ENCODE measurements at places on chromosomes 6 and 20.

GRCh38 chr6:159654483-159655098 lies 38.5 kb downstream of the SOD2 start:
- DNase-seq: no peak

- DNase-seq: no peak
These were observed 15.4 kb downstream of the COQ3 start for GRCh38 chr6:99378636-99379035.

DNA sequence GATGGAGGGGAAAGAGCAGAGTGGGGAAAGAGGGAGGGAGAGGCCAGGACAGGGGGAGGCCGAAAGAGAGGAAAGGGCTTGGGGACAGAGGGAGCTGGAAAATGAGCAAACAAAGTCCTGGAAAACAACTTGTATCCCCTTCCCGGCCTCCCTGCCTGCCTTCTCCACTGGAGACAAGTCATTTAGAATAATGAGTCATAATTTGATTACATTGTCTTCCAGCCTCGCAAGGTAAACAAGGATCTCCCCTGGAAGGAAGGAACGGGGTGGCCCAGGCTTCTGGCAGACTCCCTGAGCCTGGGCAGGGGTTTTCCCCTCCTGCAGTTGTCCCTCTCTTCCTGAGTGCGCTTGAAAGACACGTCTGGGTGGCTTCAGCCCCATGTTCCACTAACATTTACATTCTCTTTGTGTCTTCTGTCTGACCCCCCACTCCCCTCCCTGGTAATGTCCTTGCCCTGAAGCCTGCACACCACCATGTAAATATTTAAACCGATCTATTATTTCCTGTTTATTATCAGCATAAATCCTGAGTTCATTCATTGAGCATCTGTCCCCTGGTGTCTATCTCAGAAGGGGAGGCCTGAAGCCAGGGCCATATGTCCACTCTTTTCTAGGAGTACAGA lies 12.1 kb upstream of the MRPS18A start:
- no peak for DNase-seq

GRCh38 chr20:11919581-11919980 lies 1.9 kb downstream of the BTBD3 start:
- DNase-seq: no peak

DNA sequence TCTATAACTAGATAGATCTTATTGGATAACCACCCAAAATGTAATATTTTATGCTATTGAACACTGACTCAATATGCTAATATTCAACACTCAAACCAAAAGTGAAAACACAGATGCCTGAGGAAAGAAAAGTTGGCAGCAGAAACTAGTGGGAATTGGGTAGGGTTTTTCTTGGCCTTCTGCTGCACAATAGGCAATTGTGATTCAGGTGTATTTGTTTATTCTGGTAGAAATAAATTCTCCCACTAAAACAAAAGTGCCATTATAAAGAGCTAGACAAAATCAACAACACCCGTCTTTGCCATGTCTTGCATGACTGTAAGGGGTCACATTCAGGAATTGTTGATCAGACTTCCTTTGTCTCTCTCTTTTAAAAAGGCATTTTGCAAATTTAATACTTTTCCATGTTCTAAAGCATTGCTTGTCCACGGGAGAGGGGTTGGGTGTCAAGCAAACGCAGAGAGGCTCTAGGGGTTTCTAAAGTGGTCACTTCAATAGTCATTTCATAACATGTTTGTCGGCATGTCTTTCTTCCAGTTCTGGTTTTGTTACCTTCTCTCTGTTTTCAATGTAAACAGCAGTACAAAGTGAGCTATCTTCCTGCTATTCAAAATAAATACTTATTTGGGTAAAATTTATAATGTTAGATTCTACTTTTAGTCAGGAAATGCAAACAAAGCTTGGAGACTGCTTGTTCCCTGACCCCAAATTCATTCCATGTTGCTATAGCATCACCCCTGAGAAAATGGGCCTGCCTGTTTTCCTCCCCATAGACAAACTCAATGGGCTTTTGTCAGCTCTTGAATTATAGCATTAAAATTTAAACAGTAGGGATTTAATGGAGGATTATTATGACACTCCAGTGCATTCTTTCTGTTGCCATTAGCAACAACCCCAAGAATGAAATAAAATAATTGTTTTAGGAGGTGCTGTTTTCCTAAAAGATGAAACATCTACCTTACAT lies 217.0 kb upstream of the CCN2 start:
- DNase-seq: no peak

- DNase-seq: no peak
These were observed 156.3 kb downstream of the KIF6 start for GRCh38 chr6:39568896-39569295.

DNA sequence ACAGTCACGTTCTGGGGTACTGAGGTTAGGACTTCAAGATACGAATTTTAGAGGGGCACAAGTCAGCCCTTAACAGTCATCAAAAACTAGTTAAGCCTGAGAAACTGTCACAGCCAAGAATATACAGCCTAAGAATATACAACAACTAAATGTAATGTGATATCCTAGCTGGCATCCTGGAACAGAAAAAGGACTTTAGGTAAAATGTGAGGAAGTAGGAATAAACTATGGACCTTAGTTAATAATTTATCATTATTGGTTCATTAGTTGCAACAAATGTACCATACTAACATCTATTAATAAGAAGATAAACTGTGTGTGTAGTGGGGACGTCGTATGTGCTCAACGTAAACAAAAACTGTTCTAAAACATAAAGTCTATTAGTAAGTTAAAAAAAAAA lies 1.1 kb downstream of the PNISR start:
- no peak for DNase-seq

GRCh38 chr6:8065519-8065911 lies 1.3 kb upstream of the BLOC1S5 start:
- no peak for DNase-seq

DNA sequence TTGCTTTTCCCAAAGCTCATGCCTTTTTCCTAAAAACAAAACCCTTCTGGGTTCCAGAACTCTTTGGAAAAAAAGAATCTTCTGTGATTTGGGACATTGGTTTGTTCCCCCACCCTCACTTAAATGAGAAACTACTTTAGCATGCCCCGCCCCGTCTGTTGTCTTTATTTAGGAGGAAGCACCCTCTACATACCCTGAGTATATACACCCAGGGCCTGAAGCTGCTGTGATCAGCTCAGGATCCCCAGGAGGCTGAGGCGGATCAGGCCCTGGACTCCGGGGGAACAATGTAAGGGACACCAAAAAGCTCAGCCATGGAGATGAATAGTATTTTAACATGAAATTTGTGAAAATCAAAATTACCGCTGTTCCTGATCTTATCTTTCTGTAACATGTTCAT lies 1.4 kb downstream of the BCAS1 start:
- DNase-seq: no peak

DNA sequence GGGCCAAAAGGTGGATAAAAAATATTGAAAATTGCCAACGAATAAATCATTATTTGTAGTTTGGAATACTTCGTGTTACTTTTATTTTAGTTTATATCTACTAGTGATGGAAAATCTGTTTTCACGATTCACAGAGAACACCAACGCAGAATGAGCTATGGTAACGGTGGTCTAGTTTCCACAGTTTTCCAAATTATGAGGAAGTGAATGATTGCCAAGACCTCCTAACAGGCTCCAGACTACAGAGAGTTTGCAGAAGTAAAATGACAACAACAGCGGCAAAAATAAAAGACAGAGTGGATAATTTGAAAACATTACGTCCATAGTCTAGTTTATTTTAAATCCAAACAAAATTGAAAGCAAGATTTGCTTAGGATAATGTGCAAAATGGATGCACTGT lies 57.0 kb upstream of the AIG1 start:
- no peak for DNase-seq

- DNase-seq: no peak
These were observed 109.6 kb downstream of the NFATC2 start for GRCh38 chr20:51432875-51433274.

DNA sequence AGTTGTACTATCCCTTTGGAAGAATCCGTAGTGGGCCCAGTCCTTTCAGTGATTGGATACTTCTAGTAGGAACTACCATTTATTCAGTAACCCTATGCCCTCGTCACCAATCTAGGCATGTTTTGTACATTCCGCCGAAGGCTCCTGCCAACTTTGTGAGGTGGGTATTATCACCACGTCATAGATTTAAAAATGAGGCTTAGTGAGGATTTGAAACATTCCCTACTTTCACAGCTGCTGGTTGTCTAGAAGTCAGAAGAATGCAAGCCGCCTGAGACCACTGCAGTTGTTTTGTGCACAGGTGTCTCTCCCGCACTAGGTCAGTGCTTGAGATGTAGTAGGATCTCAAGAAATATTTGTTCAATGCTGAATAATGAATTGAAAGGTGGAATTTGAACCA lies 32.6 kb downstream of the ENPP1 start:
- no peak for DNase-seq

- DNase-seq: no peak
These were observed 56.5 kb downstream of the PRR18 start for GRCh38 chr6:166251655-166252054.

Measured in stimulated activated CD8-positive, alpha-beta memory T cell treated with anti-CD3 and anti-CD28 coated beads, Interleukin-12 subunit alpha, Interleukin-12 subunit beta, amount 100 ng/mL, for 4 hours (primary cell).